NCI-H524 (cell line): ENCODE measurements at places on chromosomes 6 and 20.
A peak's percentile ranks its signal among the peaks of the same experiment; 100 is the strongest.

DNA sequence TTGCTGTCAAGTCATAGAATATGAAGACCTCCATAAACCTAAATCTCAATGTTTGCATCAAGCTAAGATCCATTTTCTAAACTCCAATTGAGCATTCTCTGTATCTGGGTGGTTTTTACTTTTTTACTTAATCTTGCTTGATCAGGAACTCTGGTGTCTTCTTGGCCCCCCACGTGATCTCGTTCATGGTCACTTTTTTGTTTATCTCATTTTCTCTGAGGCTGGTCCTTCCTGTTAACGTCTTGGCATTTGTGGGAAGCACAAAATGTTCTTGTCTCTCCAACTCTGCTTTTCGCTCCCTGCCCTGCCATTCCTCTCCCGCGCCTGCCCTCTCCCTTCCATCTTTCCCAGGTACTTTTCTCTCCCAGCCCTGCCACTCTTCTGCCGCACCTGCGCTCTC is 14.0 kb upstream of the MAPRE1 start:
- DNase-seq = no peak

DNA sequence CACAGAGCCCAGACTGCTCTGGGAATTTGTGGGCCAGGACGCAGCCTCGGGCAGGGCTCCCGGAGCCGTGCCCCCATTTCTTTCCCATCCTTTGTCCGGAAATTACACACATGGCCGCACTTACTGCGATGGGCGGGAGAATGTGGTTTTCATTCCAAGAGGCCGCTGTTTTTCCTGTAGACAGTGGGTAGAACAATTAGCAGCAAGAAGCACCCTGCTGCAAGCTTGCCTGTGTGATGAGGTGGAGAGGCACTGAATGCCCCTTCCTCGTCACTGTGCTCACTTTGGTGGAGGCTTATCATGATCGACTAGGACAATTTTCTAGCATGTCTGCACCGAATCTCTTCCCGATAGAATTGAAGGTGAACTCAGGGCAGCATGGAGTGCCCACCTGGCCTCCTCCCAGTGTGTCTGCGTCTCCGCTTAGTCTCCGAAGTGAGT is 102.8 kb downstream of the DACT2 start:
- DNase-seq = no peak

GRCh38 chr6:15553031-15553430 is 109.8 kb downstream of the DTNBP1 start:
- no peak for DNase-seq

DNA sequence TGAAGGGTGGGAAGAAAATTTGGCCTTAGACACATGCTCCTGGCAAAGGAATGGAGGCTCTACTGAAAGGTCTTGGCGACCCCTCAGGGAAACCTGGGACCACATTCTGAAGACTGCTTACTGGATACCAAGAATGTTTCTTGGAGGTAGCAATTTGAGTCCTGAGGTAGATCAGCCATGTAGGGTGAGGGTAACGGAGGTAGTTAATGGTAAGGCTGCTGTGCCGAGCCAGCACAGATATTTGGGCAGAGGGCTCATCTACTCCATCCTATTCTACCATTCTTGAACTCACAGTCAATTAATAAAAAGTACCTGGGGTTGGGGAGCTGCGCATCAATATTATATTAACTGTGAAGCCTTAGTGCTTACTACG is 401 bp upstream of the PHF3 start:
- DNase-seq = peak; percentile 43

DNA sequence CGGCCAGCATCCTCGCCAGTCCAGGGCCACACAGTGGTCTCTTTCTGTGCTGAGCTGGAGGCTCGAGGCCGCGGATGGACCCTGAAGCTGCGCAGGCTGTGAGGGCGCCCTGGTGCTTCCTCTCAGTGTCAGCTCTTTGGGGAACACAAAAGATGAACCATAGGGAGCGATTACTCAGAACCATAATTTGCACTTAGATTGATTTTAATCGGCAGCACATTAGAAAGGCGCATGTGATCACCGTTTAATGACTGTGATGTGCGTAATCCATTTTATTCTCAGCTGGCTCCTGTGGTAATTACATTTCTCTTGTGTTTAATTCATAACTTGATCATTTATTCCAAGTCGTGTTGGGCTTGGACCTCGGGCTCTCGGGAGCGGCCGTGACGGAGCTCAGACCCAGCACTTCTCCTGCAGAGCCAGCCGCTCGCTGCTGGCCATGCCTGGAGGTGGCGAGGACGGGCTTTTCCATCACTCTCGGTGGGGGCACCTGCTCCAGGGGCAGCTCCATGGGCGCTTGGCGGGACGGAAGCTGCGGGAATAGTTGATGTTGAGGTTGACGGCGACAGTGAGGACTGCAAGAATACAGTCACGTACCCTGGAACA is 25.6 kb upstream of the NTSR1 start:
- no peak for DNase-seq

- peak; percentile 7 for DNase-seq
Measured at GRCh38 chr6:6230286-6230685, 90.2 kb downstream of the F13A1 start.

DNA sequence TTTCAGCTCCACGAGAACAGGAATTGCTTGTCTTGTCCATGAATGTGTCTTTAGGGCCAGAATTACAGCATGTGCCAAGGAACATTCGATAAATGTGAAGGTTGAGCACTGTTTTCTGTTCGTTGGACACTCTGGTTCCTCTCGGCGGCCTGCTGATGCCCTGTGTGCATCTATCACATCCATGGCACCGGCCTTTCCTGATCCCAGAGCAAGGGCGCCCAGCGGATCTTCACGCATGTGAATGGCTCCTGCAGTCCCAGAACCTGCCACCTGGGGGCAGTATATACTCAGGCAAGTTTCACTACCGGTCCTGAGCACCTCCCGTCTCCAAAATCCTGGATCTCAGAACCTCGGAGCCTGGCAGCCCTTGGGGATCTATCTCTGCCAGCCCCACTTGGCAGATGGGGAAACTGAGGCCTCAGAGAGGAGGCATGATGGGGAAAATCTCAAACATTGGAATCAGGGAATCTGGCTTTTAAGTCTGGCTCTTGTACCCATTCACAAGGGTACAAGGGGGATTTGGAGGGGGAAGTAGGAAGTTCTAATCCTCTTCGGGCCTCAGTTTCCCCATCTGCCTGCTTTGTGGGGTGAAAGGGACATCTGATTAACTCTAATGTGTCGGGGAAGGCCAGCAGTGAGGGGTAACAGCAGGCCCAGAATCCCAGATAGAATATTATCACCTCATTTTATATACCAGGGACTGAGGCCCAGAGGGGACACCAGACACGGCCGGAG is 4.3 kb upstream of the CEBPB start:
- DNase-seq = peak; percentile 87

DNA sequence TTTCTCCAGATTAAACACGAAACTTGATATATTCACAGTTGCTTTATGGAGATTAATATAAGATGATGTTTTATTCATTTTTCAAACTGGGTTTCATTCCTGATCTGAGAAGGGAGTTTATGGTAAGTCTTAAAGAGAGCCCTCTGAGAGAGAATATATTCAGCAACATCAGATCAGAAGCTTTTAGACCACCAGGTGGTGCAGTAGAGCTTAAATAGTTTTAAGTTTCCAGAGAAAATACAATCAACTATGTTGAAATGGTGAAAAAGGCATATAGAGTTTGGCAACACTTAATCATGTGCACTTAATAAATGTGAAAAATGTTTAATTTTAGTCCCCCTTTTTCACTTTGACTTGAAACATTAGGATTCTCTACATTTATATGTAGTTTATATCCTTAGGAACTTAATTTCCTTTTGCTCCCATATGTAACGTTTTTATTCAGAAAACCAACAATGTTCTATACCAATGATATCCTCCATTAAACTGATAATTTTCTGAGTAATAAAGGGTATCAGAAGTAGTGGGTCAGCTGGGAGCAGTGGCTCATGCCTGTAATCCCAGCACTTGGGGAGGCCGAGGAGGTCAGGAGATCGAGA is 86.4 kb upstream of the CLDN20 start:
- DNase-seq = peak; percentile 39

- DNase-seq = no peak
Measured at GRCh38 chr20:63602321-63602720, 24.6 kb downstream of the GMEB2 start.

GRCh38 chr6:21501021-21501354 is 92.6 kb upstream of the SOX4 start:
- DNase-seq = no peak

- no peak for DNase-seq
Measured at GRCh38 chr20:59268870-59269269, 31.5 kb upstream of the EDN3 start.

DNA sequence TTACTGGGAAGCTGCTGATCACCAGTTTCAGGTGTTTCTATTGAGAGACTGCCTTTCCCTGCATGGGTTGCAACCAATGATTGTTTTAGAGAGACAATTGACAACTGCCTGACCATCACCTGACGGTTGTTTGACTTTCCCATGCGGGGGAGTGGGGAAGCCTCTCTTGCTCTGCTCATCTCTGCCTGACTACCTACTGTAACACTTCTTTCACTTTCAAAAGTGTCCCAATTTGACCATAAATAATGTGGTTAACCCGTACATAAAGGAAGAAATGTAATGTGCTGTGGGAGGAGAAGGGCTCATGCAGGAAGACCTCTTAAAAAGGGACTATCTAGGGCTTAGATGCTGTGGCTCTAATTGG is 122.1 kb upstream of the PHACTR1 start:
- DNase-seq = no peak

DNA sequence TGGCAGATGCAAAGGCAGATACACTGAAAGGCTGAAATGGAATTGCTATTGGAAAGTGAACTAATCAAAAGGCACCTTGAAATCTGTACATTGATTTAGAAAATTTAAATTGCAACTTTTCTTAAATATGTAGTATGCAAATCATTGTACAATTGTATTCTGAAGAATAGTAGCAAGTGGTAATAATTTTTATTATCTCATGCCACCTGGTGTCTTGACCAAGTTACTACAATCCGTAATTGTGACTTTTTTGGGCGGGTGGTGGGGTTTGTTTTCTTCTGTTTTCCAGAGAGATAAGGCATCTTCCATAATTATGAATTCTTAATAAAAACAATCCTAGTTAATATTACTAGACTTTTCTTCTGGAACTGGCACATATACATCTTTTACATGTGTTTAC is 12.5 kb upstream of the BCKDHB start:
- DNase-seq = peak; percentile 24

DNA sequence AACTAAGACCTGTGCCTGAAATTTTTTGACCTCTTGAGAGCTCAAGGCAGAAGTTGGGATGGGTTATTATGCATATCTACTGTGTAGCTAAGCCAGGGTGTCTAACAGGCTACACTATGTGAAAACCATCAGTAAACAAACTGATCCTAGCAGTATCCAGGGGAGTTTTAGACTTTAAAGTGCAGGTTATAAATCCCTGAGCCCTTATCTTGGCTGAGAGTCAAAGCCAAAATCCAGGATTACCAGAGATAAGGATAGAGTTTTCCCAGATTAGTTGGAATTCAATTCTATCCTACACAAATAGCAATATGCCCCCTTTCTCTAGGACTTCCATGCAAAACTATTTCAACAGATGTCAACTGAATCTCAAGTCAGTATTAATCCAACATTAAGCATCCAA is 1229.7 kb downstream of the GRIK2 start:
- DNase-seq = peak; percentile 89

- no peak for DNase-seq
Measured at GRCh38 chr6:158286413-158286812, 25.9 kb upstream of the TULP4 start.

DNA sequence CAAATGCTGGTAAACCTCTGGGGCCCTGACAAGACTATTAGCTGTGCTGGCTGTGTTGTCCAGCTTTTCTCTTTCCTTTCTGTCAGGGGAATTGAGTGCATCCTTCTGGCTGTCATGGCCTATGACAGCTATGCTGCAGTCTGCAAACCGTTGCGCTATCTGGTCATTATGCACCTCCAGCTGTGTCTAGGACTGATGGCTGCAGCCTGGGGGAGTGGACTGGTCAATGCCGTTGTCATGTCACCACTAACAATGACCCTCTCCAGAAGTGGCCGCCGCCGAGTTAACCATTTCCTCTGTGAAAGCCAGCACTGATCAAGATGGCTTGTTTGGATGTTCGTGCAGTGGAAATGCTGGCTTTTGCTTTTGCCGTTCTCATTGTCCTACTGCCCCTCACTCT is 20.3 kb downstream of the OR2B6 start:
- DNase-seq = no peak

- DNase-seq = no peak
Measured at GRCh38 chr20:45867819-45868176, 10.4 kb downstream of the ZSWIM3 start.

- DNase-seq = no peak
Measured at GRCh38 chr6:31830886-31831335, 3.4 kb downstream of the HSPA1B start.

DNA sequence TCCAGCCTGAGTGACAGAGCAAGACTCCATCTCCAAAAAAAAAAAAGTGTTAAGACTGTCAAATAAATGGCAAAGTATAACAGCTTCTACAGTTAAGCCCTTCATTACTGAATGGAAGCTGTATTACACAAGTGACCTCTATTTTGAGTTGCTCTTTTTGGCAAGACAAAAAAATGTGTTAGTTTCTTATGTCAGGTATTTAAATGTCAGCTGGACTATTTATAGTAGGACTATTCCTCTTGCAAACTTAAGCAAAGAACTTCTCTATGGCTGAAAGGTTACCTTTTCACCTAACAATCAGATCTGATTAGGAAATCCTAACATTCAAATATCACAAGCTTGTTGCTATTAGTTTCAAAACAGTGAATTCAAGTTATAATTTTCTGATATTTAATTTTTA is 12.4 kb downstream of the UBE2V1 start:
- DNase-seq = no peak

- no peak for DNase-seq
Measured at GRCh38 chr20:11935212-11936154, 17.8 kb downstream of the BTBD3 start.

DNA sequence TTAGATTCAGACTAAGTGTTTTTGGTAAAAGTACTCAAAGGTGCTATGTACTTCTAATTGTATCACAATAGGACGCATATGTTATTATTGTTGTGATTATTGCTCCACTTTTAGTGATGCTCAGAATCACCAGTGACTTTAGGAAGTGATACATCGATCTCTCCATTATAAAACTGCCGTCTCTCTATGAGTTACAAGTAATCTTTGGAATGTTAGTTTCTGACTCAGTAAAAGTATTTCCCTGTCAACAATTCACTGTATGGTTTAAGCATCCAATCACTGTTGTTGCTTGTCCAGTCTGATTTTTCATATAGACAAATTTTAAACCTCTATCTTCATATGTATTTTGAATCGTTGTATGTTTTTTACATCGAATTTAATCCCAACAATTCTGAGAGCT is 9.4 kb downstream of the DCBLD1 start:
- DNase-seq = no peak

GRCh38 chr20:23120936-23121750 is 35.0 kb upstream of the CD93 start:
- DNase-seq = no peak

- no peak for DNase-seq
Measured at GRCh38 chr6:31737315-31737990, 1.1 kb upstream of the CLIC1 start.

DNA sequence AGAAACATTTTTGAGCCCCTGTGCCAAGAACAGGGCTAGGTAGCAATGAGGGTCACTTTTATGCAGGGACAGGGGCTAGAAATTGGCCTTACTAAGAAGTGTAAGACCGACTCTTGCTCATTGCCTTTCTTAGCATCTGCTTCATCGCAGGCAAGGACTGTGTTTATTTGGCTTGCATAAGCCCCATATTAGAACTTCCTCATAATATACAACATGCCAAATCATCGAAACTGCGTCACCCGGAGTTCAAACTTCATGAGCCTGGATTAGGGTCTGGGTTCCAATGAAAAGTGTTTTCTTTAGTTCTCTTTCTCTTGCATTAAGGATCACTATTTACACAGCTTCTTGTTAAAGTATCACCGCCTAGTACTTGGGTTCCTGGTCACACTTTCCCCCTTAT is 977 bp upstream of the SMAP1 start:
- no peak for DNase-seq
